ENCODE measurements at places on chromosomes 11 and 22.

GRCh38 chr11:3161720-3162409, 3.2 kb downstream of the OSBPL5 start:
- DNase-seq = no peak

DNA sequence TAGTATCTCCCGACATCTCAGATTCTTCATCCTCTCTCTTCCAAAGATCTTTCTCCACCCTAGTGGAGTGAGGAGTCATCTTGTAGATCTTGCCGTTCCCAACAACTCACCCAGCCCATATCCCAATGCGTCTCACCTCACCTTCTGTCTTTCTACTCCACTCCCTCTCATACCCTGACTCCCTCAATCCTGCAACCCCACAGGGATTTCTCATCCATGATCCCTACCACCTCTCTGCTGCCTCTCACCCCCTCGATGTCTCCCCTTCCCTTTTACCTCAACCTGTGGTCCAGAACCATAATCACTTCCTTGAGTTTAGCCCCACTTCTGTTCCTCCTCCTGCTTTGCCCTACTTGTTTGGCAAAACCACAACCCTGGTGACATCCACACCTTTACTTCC, 41.7 kb downstream of the OTOG start:
- DNase-seq = no peak

GRCh38 chr11:36312611-36313472, 16.8 kb downstream of the PRR5L start:
- no peak for DNase-seq

DNA sequence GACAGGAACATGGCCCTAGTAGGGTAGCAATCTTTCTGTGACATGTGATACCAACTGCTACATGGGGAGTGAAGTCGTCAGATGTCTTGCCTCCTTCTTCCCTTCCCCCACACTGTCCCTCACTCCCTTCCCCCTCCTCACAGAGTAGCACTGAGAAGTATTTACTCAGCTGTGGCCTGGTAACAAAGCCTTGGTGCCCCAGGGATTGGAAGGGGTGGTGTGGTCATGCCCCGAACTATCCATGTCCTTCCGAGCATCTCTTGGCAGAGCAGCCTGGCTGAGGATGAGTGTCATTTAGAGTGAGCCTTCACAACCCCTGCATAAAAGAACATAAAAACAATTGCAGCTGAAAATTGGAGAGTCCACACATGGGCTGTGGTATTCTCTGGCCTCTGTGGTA, 46.1 kb downstream of the ARFGAP2 start:
- DNase-seq = no peak

DNA sequence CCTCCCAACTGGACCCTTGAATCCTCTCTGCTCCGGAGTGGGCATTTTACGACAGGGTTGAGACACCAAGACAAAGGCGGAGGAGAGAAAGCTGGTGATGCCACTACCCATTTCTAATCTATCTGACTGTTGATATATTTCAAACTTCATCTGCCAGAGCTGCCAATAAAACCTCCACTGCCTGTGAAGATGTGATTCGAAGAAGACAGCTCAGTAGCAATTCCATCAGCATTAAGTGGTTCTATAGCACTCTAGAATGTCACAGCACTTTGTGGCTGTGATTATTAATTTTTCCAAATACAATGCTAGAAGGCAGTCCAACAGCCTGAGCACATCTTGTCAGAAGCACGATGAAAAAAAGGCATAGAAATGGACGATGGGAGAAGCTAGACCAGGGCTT, 282.8 kb downstream of the OPCML start:
- DNase-seq = no peak

DNA sequence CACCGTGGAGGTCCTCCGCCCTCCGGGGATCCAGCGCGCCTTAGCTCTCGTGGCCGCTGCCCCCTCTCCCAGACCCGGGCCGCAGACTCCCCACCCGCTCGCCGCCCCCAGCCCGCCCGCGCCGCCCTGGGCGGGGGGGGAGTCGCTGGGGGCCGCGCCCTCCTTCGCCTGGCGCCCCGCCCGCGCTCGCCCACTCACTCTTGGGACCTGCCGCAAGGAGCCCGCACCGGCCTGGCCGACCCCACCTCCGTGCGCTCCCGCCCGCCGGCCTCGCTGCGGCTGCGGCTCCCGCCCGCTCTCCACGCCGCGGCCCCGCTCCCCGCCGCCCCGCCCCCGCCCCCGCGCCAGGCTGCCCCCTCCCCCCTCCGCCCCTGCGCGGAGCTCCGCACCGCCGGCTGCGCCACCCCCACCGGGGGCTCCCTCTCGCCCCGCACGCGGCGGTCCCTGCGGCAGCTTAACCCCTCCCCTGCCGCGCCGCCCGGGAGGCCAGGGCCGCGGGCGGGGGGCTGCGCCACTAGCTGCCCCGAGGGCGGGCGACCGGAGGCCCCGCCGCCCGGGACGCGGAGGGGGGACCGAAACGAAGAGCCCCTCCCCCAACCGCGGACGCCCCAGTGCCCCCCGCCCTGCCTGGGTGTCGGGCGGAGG, 724 bp upstream of the RASGRP2 start:
- no peak for DNase-seq

- DNase-seq = no peak
Observed at GRCh38 chr11:35143297-35144135, 4.5 kb downstream of the CD44 start.

DNA sequence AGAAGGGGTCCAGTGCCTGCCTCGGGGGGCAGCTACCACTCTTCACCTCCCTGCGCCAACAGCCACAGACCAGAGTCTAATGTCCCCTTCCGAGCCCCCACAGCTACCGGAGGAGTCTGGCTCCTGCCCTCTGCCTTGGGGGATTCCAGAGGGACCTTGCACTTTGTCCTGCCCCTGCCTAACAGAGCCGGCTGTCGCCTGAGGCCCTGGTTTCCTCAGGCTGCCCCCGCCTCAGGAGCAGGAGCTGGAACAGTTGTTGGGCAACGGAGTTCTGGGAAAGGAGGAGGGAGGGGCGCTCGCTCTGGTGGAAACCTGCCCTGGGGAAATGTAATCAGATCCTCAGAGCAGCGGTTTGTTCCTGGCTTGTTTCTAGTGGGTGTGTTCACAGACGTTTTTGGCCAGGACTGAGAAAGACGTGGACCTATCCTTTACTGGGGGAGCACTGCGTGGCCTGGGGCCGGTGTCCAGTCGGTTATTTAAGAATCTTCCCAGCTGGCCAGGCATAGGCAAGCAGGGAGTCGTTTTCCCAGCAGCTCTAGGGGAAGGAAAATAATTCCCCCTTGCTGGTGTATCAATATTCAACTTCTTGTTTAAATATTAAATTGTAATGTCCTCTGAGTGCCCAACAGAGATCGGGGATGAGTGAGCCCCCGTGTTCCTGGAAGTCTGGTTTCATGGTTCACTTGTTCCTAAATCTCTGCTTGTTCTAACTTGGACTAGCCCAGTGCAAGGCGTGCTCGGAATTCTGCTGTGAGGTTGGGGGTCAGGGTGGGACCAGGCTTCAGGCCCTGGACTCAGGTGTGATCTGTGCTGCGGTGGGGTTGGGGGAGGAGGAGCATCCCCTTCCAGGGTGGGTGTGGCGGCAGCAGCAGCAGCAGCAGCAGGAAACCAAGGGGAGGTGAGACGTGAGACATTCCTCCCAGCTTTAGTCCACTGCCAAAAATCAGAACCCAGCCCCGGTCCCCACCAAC, 32.1 kb downstream of the A4GALT start:
- DNase-seq = no peak

DNA sequence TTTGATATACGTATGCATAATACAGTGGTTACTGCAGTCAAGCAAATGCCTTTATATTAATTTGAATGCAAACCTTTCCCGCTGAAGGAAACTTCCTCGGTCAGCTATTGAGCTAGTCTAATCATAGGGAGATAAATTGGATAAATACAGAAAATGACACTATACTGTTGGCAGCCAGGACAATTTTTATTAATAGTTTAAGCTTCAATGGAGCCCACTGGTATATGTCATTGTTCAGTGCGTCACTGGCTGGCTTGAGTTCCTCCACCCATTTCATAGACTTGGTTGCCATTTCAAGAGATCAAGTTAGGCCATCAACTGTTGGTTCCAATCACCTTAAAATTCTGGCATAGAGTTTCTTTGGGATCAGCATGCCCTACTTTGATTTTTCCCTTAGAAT, 32.5 kb upstream of the DNAJB7 start:
- DNase-seq = no peak

- no peak for DNase-seq
Observed at GRCh38 chr22:32574958-32575910, 100.6 kb downstream of the FBXO7 start.

DNA sequence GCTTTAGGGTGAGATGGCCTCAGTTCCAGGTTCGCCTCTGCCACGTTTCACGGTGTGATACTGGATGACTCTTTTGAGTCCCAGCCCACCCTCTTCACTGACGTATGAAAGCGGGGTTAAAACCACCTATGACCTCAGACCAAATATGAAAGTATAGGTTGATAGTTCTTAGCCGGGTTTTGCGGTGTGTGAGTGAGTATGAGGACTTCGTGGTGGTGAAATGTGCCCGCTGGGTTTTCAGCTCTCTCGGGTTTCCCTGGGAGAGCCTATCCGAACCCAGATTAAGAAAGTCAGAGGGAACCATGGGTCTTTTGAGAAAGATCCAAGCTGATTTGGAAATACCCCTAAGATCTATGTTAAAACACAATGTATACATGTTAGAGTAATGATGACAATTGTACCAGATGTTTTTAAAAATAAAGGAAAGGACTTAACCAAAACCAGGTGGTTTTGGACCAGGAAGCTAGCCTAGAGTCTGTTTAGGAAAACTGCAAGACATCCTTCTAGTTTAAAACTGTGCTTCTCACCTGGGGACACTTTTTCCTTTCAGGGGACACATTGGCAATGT, 25.8 kb upstream of the ST3GAL4 start:
- DNase-seq = no peak

- no peak for DNase-seq
Observed at GRCh38 chr11:61904539-61905048, 12.8 kb downstream of the RAB3IL1 start.

DNA sequence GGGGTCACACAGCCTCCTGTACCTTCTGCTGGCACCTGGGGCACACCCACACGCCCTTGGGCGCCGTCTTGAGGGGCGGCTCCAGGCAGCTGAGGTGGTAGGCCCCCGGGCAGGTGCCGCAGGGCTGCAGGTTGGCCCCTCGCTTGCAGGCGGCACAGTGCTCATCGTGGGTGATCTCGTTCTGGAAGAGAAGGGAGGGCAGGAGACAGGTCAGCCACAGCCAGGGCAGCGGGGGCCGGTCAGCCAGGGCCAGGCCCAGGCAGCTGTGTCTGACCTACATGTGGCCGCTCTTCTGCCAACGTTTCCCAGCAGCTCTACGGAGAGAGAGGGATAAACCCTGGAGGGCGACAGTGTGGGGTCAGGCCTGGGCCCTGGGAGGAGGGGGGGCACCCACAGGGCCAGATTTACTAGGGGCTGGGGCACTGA, 121.9 kb downstream of the PHF21B start:
- DNase-seq = no peak

DNA sequence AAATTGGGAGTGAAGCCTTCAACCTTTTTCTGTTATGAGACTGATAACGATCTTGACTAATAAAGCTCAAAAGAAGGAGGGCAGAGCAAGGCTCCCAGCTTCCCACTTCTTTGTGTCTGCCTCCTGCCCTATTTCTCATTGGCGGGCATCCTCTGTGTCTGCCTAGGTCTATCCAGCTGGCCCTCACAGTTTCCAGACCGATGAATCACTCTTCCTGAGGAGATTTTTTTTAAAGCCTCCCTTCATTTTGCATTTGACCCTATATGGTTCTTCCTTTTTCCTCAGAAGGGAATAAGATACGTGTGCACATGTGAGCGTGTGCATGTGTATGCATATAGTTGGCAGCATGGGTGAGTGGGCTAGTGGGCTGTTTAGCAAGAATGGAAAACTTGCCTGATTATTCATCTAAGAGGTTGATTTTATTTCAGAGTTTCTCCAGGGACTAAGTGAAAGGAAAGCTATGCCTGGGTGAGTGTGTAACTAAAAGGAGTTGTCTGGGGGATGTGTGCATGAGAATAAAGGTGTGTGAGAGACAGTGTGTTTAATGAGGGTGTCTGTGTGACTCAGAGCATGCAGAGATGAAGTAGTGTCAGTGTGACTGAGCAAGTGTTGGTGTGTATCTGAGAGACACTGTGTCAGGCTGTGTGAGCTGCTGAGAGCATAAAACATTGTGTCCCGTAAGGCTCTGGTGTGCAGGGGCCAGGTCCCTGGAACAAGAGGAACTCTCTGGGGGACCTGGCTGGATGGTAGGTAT, 12.2 kb downstream of the PHLDB1 start:
- no peak for DNase-seq

DNA sequence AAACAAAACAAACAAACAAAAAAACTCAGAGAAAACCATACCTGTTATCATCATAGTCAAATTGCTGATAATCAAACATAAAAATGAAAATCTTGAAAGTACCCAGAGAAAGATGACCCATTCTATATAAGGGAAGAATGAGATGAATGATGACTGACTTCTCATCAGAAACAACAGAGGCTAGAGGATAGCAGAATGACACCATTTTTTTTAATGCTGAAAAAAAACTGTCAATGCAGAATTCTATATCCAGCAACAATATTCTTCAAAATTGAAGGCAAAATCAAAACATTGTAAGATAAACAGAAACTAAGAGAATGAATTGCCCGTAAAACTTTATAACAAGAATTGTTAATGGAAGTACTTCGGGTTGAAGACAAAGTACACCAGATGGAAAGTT, 122.1 kb downstream of the ENTHD1 start:
- no peak for DNase-seq

- no peak for DNase-seq
Observed at GRCh38 chr11:102226702-102227490, 90.4 kb upstream of the BIRC3 start.

- no peak for DNase-seq
Observed at GRCh38 chr11:102722821-102723220, 1.9 kb downstream of the MMP8 start.

GRCh38 chr22:26409719-26410335, 19.2 kb upstream of the ASPHD2 start:
- DNase-seq = no peak

DNA sequence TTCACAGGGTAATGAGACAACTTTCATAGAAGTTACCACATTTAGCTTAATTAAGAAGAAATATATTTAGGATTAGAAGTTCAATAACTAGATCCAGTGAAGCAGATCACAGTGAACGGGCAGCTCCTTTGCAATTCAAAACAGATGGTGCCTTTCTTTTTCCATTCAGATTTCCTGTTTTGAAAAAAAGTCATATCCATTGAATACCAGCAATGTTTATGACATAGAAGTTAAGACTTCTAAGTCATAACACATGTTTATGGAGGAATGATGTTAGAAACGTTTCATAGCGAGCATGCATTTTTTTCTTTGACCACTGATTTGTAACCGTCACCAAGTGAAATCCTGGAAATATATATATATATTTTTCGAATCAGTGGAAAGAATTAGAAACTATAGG, 24.7 kb downstream of the LUZP2 start:
- no peak for DNase-seq

Measured in stimulated activated CD4-positive, alpha-beta T cell treated with anti-CD3 and anti-CD28 coated beads, Interleukin-15, amount 100 ng/mL, for 1 hour (primary cell).